ENCODE measurements at places on chromosomes 3 and 15.

- no peak for DNase-seq
Measured at GRCh38 chr15:101305820-101306255, 10.8 kb upstream of the SNRPA1 start.

GRCh38 chr15:93645594-93645993 is 556.6 kb upstream of the RGMA start:
- DNase-seq: no peak

DNA sequence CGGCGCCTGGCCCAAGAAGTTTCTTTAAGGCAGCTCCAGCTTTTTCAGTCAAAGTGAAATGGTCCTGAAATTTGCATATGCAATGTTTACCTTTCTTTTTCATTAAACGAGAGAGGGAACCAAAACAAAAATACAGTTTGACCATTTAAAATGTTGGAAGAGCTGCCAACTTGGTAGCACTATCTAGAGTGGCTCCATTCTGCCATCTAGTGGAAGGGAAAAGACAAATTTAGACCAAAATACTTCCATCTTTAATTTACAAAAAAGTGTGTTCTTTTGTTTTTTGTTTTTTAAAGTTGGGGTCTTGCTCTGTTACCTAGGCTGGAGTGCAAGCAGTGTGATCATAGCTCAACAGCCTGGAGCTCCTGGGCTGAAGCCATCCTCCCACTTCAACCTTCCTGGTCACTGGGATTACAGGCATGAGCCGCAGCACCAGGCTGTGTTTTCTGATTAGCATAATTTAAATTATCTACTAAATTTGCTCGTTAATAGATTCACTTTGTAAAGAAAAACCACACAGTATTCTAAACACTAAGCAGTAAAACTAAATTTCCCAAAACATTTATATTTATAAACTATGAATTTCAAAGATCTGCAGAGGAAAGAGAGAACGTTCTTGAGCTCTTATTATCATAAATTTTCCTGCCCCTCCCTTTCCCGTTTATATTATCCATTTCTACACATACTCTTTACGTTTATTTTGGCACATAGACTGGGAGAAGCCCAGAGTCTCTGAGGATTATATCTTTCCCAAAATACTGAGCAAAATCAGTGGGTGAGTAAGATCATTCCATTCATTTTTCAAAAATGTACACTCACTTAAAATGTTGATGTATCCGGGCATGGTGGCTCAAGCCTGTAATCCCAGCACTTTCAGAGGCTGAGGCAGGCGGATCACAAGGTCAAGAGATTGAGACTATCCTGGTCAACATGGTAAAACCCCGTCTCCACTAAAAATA is 15.4 kb upstream of the RFC4 start:
- peak; percentile 70 for DNase-seq

DNA sequence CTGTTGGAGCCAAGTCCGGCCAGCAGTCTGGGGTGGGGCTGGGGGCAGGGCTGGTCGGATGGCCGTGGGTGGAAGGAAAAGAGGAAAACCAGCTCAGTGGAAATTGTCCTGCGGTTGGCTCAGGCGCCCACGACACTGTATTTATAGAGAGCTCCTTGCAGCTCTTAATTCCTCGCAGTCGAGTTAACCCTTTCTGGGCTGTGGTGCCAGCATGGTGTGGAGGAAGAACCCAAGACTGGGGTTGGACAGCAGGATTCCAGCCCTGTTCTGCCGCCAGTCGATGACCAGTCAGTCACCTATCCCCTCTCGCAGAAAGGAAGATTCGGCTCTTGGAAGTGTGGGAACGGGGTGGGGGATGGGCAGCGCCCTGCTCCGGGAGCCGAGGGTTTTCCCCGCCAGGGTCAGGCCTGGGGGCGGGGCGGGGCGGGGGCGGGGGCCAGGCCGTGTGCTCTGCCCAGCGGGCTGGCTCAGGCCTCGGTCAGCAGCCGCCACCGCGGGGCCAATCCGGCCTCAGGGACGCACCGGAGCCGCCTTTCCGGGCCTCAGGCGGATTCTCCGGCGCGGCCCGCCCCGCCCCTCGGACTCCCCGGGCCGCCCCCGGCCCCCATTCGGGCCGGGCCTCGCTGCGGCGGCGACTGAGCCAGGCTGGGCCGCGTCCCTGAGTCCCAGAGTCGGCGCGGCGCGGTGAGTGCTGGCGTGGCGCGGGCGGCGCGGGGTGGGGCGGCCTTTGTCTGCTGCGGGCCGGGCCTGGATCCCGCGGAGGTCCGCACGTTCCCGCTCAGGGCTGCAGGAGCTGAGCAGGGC is at the start of gene CD276:
TSS of gene CD276 (plus strand) at position 607 of the 804 bp plus-strand sequence. CDS start 15,257 bp downstream, outside the sequence.
- peak; percentile 81 for DNase-seq

GRCh38 chr3:78154521-78155186 is 1114.8 kb downstream of the ROBO2 start:
- no peak for DNase-seq

- no peak for DNase-seq
Measured at GRCh38 chr3:194935061-194935460, 249.4 kb downstream of the FAM43A start.

GRCh38 chr3:189132839-189133238 is 38.9 kb upstream of the TPRG1 start:
- DNase-seq: no peak

- DNase-seq: peak; percentile 81
Measured at GRCh38 chr3:49813497-49814174, at the start of gene UBA7. Gene UBA7 (minus strand): TSS chr3:49813953. CDS start chr3:49813787, 166 bp downstream.

GRCh38 chr15:88431441-88431840 is 35.7 kb downstream of the MRPL46 start:
- no peak for DNase-seq

GRCh38 chr3:122233101-122233952 is 49.9 kb downstream of the CASR start:
- DNase-seq: no peak

GRCh38 chr3:15007681-15008141 is 57.4 kb downstream of the MRPS25 start:
- peak; percentile 84 for DNase-seq
